Right renal pelvis (tissue), 4 donors: ENCODE measurements at places on chromosomes 11 and 22. TPM values are rescaled to one million over a fixed set of nuclear protein-coding genes. Genes with fewer than 3 reads are reported as not detected.

DGCR6 gene
- polyA plus RNA-seq: 5.1 TPM

KCNE3 gene
- polyA plus RNA-seq: 29.7 TPM

TMPRSS13 gene
- 0.90 TPM for polyA plus RNA-seq

MUC5AC gene
- polyA plus RNA-seq: not detected

CBLIF gene
- polyA plus RNA-seq: not detected

SCUBE2 gene
- polyA plus RNA-seq: 6.9 TPM

POU2F3 gene
- 0.60 TPM for polyA plus RNA-seq

LIPT2 gene
- 10.7 TPM for polyA plus RNA-seq

OR4A16 gene
- not detected for polyA plus RNA-seq

GALNT18 gene
- 26.9 TPM for polyA plus RNA-seq

CELSR1 gene
- 28.9 TPM for polyA plus RNA-seq

TTC28 gene
- polyA plus RNA-seq: 32.9 TPM

CABP2 gene
- polyA plus RNA-seq: 0.19 TPM

MIOX gene
- 11.7 TPM for polyA plus RNA-seq

MS4A15 gene
- not detected for polyA plus RNA-seq

UBQLNL gene
- 0.53 TPM for polyA plus RNA-seq

OR8D1 gene
- polyA plus RNA-seq: not detected

MYO7A gene
- polyA plus RNA-seq: 1.9 TPM

HSD17B12 gene
- polyA plus RNA-seq: 103 TPM

C11orf24 gene
- polyA plus RNA-seq: 27.4 TPM

APOC3 gene
- 3.7 TPM for polyA plus RNA-seq

HORMAD2 gene
- polyA plus RNA-seq: 0.10 TPM

RIC3 gene
- 12.0 TPM for polyA plus RNA-seq

C22orf15 gene
- polyA plus RNA-seq: 2.4 TPM

FAM118B gene
- 32.4 TPM for polyA plus RNA-seq

B4GALNT4 gene
- 83.9 TPM for polyA plus RNA-seq

OR4X1 gene
- not detected for polyA plus RNA-seq

IL10RA gene
- polyA plus RNA-seq: 3.1 TPM

ESAM gene
- 74.9 TPM for polyA plus RNA-seq

ALDH3B2 gene
- polyA plus RNA-seq: 2.5 TPM

CSTPP1 gene
- 57.1 TPM for polyA plus RNA-seq

CD6 gene
- polyA plus RNA-seq: 0.89 TPM

LARGE1 gene
- 30.4 TPM for polyA plus RNA-seq

TRIM48 gene
- polyA plus RNA-seq: not detected

DUSP8 gene
- polyA plus RNA-seq: 5.7 TPM

PPP2R5B gene
- 14.9 TPM for polyA plus RNA-seq

TMEM25 gene
- polyA plus RNA-seq: 26.0 TPM

SLC22A25 gene
- not detected for polyA plus RNA-seq

OR5T1 gene
- polyA plus RNA-seq: not detected

OR10A4 gene
- polyA plus RNA-seq: not detected

AMPD3 gene
- polyA plus RNA-seq: 5.4 TPM

SHANK3 gene
- polyA plus RNA-seq: 16.9 TPM

AGBL2 gene
- 8.9 TPM for polyA plus RNA-seq

SLC22A12 gene
- 5.3 TPM for polyA plus RNA-seq

SESN3 gene
- polyA plus RNA-seq: 85.5 TPM

TYR gene
- not detected for polyA plus RNA-seq

TP53AIP1 gene
- polyA plus RNA-seq: 1.4 TPM

TSPAN18 gene
- 58.4 TPM for polyA plus RNA-seq

P2RY6 gene
- polyA plus RNA-seq: 1.1 TPM

ARVCF gene
- 31.2 TPM for polyA plus RNA-seq

CEP126 gene
- polyA plus RNA-seq: 3.8 TPM

FBXO7 gene
- 120 TPM for polyA plus RNA-seq

NLRP14 gene
- polyA plus RNA-seq: 0.75 TPM

OR2AG1 gene
- not detected for polyA plus RNA-seq

MS4A2 gene
- polyA plus RNA-seq: not detected

KCNJ11 gene
- polyA plus RNA-seq: 3.2 TPM

OR4D6 gene
- not detected for polyA plus RNA-seq

GAL gene
- 1.1 TPM for polyA plus RNA-seq

OR10D3 gene
- not detected for polyA plus RNA-seq
